ENCODE measurements at places on chromosomes 2 and 18.
A peak's percentile ranks its signal among the peaks of the same experiment; 100 is the strongest.

DNA sequence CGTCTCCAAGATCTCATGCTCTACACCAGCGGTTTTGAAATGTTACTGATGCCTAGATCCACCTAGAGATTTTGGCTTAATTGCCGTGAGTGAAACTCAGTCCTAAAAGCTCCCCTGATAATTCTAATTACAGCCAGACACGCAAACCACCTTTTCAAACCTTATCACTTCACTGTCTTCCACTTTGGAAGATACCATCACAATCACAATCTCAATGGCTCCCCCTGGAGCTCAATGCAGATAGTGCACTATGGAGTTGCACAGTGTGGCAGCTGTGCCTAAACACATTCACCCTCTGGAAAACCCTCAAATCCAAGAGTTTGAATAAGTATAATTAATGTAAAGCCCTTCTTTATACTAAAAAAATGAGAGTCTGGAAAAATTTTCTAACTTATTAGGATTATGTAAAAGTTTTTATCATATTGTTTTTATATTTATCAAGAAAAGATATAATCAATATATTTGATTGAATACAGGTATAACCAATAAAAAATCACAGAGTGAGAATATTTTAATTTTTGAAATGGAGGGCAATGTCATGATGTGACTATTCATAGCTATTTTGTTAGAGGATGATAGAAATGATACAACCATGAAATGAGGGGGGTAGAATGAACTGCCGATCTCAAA, 102.9 kb upstream of the SLC8A1 start:
- peak; percentile 62 for DNase-seq

DNA sequence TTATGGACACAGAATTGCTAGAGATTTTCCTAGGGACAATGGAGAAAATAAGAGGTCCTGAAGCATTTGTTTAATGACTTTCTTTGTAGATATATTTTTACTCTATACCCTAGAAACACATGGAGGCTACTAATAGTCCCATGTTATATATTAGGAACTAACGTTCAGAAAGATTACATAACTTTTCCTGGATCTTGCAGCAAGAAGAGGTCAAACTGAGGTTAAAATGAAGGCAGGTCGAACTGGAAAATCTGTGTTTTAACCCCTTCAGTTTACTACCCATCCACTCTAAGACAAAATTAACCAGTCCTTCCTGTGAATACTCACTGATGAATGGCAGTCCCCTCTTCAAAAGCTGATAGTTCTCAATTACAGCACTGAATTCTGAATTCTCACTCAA, 1415.8 kb upstream of the CELF4 start:
- DNase-seq, result no peak

DNA sequence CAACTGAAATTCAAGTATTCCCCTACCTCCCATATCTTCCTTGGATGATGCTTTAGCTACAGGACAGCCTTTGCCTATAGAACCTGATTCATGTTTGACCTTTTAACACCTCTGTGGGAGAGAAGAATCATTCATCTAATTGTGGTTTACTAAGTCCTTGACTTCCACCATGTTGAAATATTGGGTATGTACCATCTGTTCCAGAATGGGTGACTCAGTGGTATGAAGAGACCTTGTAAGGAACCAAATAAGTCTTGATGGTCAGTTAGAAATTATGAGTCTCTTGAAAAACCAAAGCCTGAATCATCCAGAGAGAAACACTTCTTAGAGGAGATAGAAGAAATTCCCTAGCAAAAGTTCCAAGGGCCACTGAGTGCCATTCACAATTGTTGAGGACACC, 27.5 kb downstream of the STAMBP start:
- DNase-seq, result no peak

GRCh38 chr2:43228756-43229659, 2.6 kb upstream of the ZFP36L2 start:
- no peak for DNase-seq

- DNase-seq, result peak; percentile 5
Observed at GRCh38 chr2:30181176-30181575, 34.4 kb downstream of the YPEL5 start.

- no peak for DNase-seq
Observed at GRCh38 chr18:62558015-62558663, 35.3 kb downstream of the ZCCHC2 start.

DNA sequence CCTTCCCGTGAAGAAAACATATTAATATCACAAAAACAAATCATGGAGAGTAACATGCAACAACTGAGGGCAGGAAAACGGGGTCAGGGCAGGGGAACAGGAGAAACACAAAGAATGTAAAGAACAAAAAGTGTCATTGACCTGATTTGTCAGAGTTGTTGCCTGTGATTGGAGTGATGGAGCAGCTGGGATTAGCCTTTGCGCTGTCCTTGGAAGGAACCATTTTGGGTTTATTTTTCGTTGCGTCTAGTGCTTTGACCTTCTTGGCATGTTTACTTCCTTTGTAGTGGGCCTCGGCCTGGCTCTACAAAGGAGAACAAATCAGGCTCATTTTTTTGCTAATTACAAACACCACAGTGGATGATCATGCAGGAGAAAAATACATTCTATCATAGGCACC, 218.5 kb upstream of the SESTD1 start:
- no peak for DNase-seq

DNA sequence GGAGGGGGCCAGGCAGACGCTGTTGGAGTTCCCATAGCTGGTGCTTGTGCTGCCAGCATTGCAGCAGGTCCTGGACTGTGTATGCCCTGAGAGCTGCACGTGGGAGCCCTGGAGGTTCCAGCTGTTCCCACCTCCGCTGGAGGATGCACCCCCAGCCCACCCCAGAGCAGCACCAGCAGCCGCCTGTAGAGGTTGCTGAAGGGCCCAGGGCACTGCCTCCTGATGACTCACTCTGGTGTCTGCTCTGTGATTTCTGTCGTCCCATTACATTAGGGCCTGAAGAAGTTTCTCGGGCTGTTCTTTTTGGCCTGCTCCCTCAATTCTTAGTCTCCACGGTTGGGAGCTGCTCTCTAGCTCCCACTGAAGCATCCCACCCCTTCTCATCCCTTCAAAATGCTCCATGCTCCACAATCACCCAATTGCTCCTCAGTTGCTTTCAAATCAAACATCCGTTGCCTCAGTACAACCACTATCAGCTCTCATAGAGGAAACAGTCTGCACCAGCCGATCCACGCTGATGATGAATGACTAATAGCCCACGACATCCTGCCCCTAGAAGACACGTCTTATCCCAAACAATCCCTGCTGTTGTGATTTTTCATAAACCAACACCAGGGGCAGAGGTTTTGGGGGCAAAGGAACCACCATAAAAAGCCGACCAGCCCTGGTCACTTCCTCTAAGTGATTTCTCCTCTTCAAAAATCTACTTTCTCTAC, 65.2 kb upstream of the RNF152 start:
- DNase-seq, result no peak

DNA sequence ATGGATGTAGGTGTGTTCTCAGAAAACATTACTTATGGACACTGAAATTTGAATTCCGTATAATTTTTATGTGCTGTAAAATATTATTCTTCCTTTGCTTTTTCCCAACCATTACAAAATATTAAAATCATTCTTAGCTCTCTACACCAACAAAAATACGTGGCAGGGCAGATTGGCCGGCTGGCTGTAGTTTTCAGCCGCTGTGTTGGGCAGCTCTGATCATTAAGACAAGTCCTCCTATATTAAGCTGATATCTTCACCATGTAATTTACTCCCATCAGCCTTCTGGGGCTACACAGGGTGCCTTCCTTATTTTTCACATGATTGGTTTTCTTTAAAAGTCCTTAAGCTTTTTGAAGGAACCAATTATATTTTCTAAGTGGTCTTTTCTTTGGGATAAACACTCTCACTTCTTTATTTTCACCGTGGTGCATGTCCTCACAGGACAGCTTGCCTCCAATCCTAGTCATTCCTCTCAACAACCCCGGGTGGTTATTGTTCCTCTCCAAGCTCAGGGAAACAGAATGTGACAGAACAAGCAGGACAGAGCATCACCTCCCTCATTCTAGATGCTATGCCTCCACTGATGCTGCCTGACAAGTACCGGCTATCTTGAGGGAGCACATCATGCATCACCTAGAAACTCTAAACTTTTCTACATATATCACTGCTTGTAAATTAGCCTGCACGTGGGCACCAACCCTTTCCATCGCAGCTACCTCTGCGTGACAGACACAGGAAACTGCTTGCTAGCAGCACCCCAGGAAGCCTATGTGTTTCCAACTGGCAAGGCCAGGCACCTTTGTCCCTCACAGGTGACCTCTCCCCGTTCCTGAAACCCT, 362.3 kb downstream of the MYCN start:
- no peak for DNase-seq

DNA sequence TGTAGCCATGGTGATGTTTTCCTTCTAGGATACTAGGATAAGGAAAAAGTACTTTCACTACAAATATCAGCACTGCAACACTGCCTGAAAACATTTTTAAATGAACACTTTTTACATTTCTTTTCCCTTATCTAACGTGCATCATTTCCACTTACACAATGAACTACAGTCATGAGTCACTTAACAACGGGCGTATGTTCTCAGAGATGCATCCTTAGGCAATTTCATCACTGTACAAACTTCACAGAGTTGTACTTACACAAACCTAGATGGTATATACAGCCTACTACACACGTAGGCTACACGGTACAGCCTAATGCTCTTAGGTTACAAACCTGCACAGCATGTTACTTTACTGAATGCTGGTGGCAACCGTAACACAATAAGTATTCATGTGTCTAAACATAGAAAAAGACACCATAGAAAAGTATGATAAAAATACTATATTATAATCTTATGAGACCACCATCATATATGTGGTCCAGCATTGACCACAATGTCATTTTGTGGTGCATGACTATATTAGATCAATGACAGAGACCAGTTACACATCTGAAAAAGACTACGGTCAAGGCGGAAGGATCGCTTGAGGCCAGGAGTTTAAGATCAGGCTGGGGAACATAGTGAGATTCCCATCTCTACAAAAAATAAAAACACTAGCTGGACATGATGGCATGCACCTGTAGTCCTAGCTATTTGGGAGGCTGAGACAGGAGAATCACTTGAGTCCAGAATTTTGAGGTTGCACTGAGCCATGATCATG, 39.8 kb downstream of the WDR33 start:
- no peak for DNase-seq

- no peak for DNase-seq
Observed at GRCh38 chr2:26704441-26704977, 12.0 kb downstream of the KCNK3 start.

- DNase-seq, result no peak
Observed at GRCh38 chr2:160469621-160470204, 23.9 kb downstream of the RBMS1 start.

GRCh38 chr18:75757951-75758350, 330.4 kb upstream of the SMIM21 start:
- no peak for DNase-seq

GRCh38 chr2:187612857-187613256, 58.6 kb upstream of the TFPI start:
- no peak for DNase-seq

DNA sequence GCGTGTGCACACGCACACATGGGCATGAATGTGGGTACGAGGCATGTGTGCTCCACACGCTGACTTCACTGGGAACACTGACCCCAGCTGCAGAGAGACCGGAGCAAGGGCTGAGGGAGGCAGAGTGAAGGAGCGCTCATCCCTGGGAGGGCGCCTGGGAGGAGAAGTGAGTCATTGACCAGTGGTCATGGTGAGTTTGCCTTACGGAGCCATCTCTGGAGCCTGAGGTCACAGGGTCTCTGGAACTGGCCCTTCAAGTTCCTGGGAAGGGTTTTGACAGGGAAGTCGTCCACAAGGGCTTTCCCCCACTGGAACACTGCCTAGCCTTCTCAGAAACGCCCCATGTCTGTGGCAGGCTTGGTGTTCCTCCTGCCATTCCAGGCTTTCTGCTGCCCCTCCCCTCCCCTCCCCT, 14.3 kb upstream of the TMEM185B start:
- DNase-seq, result no peak

- DNase-seq, result peak; percentile 47
Observed at GRCh38 chr18:49020621-49021021, 69.9 kb upstream of the SMAD7 start.

- no peak for DNase-seq
Observed at GRCh38 chr18:35634323-35634722, 52.8 kb downstream of the GALNT1 start.

DNA sequence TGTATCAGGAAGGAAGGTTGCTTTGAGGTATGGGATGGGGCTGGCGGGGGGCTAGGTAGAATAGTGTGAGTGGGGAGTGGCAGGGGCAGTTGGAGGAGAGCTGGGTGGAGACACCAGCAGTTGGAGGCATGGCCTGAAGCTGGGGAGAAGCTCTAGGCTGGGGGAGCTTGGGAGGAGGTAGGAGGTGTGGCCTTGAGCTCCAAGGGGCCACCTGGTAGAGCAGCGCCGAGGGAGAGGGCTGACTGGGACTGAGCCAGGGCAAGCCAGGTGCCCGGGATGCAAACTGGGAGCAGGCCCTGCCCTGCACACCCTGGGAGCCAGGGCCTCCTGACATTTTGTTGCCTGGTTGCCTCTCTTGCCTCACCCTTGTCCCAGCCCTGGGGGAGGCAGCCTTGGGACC, 33.1 kb upstream of the PDIA6 start:
- no peak for DNase-seq

DNA sequence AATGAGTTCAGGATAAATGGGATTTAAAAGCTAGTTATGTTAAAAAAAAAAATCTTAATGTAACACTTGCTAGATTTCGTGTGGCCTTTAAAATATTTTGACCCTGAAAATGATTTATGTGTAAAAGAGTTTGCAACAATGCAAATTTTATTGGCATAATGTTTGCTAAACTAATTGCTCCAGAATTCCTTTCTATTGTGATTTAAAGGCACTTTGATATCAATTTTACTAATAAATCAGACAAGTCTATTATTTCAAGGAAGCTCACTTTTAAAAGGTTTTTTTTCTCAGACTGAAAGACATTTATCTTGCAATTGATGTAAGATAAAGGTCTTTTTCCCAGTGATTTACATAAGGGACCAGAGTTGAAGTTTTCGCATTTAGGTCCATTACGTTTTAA, 17.5 kb downstream of the AP1S3 start:
- no peak for DNase-seq

DNA sequence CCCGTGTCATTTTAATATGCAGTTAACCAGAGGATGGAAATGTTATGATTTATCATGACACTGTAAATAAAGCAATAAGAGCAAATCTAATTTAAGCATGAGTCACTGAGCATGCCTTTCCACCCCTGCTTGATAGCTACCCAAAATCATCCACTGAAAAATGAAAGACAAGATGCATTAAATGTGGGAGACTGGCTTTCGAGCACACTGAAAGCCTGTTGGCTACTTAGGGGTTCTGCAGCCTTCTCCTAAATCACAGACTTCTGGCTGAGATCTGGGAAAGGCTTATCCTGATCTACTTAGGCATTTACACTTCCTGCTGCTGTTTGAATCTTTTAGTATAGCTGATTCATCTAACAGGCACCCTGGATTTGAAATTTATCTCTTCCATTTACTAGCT, 778.3 kb upstream of the CDH7 start:
- DNase-seq, result no peak

DNA sequence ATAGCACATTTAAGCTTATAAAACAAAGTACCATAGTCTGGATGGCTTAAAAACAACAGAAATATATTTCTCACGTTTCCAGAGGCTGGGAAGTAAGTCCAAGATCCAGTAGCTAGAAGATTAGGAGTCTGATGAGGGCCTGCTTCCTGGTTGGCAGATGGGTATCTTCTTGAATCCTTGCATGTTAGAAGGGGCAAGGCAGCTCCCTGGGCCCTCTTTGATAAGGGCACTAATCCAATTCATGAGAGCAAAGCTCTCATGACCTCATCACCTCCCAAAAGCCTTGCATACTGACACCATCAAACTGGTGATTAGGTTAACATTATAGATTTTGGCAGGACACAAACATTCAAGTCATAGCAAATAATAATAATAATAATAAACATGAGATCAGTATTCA, 146.4 kb downstream of the CCDC102B start:
- no peak for DNase-seq

GRCh38 chr2:112174383-112174782, 36.2 kb downstream of the FBLN7 start:
- DNase-seq, result no peak

Data from activated CD8-positive, alpha-beta memory T cell treated with anti-CD3 and anti-CD28 coated beads for 24 hours (primary cell).